ENCODE measurements at places on chromosomes 1 and 21. TPM values are rescaled to one million over a fixed set of nuclear protein-coding genes. Genes with fewer than 3 reads are reported as not detected.

OR2L5 gene
- total RNA-seq: not detected

MPL gene
- not detected for total RNA-seq

GNAT2 gene
- total RNA-seq: not detected

TMEM61 gene
- 0.39 TPM for total RNA-seq

HSPG2 gene
- total RNA-seq: 51.2 TPM

DMRTA2 gene
- not detected for total RNA-seq

PADI2 gene
- 0.20 TPM for total RNA-seq

DNA sequence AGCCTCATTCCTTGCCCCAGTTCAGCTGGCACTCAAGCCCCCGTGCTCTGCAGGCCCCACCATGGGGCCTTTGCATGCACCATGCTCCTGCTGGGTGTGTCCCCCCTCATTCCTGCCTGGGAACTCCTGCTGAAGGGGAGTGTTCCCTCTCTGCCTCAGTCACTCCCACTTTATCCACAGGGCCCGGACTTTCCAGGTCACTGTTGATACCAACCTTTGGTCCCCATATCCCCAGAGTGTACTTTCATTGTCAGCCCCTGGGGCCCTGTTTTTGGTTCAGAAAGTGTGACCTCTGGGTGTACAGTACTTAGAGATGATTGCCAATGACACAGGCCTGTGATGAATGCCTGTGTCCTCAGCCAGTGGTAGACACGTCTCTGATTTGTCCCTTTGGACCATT, 2.9 kb downstream of the TTC22 start:
- H3K27ac ChIP-seq: no peak overlapping the region
- H3K4me1 ChIP-seq: peaks cover 40% of the 10 kb centered on the region
- DNase-seq: no peak
- H3K36me3 ChIP-seq: no peaks in the 10 kb centered on the region

GRCh38 chr1:64895500-64895899, 70.8 kb downstream of the JAK1 start:
- DNase-seq: no peak
- no peaks in the 10 kb centered on the region for H3K36me3 ChIP-seq
- no peak overlapping the region for H3K4me3 ChIP-seq
- H3K27me3 ChIP-seq: no peaks in the 10 kb centered on the region

DNA sequence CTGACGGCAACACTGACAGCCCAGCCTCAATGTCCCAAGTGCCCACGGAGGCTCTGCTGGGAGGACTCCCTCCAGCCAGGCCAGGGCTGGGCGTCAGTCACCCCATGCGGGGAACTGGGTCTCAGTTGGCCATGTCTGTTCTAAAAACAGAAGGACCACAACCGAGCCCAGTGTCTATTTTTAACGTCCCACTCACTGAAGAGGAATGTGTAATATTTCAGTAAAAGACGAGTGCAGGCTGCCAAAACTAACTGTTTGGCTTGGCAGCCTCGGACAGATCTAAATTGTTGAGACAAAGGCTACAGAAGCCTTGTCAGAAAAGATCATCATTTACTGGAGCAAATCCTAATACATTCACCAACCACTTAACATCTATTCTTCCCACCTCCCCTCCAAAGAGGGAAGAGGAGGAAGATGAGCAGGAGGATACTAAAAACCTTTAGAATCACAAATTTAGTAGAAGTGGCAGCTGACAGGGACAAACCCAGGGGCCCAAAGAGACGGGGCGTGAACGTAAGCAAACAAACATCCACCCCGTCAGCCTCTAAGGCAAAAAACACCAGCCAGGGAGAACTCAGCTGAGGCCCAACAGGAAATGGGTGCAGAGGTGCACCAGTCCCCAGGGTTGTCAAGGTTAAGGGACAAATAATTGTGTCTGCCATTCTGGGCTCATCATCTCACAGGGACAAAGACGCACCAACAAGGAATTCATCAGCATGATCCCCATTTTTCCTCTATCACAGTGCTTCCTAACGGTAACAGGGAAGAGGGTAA, 18.7 kb downstream of the C1orf198 start:
- no peaks in the 10 kb centered on the region for H3K27me3 ChIP-seq
- H3K4me3 ChIP-seq: peak overlapping the region; percentile 51
- H3K27ac ChIP-seq: peak overlapping the region; percentile 61
- H3K4me1 ChIP-seq: peaks cover 19% of the 10 kb centered on the region
- H3K36me3 ChIP-seq: no peaks in the 10 kb centered on the region

DNA sequence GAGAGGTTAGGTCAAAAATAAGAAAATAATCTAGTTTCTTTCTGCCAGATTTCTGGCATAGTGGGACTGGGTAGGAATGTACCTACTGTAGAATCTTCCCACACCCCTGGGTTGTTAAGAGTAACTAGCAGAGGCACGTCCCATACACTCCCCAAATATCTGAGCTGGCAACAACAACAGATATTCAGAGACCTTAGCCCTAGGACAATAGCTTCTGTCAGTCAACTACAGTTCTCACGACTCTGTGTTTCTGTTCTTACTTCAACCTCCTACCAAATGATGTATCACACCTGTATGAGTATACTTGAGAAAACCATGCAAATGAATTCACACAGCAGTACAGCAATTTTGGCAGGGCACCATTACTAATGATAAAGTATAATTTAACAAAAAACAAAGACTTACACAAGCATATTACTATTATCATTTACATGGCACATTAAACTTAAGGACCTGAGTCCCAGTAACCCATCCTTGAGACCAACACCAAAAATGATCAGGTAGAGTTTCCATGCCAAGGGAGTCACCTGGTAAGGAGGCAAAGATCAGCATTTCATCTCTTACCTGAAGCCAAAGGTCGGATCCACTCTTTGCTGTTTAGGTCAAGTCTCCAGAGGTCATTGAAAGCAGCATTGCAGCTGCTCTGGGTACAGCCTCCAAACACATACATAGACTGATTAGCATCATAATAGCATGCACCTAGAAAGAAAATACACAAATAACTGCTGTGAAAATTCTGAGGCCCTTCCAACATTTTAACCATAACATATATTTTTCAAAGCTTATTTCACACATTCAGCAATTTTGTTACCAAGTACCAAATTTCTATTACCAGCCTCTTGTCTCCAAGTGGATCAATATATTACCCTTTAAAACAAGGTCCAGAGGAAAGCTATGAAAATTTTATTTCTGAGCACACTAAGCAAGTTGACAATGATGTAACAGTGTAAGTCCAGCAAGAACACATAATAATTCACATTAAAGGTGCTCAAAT, 57.5 kb upstream of the CPLANE2 start:
- H3K27me3 ChIP-seq: no peaks in the 10 kb centered on the region
- H3K4me1 ChIP-seq: no peaks in the 10 kb centered on the region
- H3K27ac ChIP-seq: no peak overlapping the region
- H3K4me3 ChIP-seq: no peak overlapping the region

GRCh38 chr1:17683598-17683997, 71.5 kb upstream of the ACTL8 start:
- H3K36me3 ChIP-seq: no peaks in the 10 kb centered on the region
- H3K27me3 ChIP-seq: no peaks in the 10 kb centered on the region
- H3K4me1 ChIP-seq: no peaks in the 10 kb centered on the region
- DNase-seq: no peak
- H3K4me3 ChIP-seq: no peak overlapping the region

DNA sequence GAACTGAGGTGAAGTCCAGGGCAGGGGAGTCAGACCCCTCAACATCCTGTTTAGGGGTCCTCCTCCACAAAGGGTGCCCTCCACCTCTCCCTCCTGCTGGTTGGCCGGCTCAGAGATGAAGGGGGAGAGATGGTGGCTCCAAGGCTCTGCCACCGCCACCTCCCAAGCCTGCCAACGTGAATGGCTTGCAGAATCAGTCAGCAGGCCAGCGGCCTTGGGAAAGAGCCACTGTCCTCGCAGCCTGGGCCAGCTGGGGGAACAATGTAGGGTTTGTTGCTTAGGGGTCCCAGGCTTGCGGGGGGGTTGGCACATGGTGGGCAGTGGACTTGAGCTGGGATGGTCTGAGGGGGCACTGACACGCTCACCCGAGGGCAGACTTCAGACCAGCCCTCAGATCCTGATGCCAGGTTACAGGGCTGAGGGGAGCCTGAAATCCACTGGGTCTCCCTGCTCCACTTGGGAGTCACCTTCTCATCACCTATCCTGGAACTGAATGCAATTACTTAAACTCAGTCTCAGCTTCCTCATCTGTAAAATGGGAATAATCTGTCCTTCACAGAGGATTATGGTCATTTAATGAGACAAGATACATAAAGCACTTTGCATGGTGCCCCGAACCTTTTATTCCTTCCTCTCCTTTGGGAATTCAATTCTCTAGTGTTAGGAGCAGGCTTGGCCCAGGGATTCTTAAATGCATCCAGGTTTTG, 8.3 kb downstream of the GPR37L1 start:
- H3K4me3 ChIP-seq: no peak overlapping the region
- no peak overlapping the region for H3K27ac ChIP-seq
- peaks cover 12% of the 10 kb centered on the region for H3K4me1 ChIP-seq
- DNase-seq: no peak

GRCh38 chr1:55049914-55050278, 10.5 kb downstream of the PCSK9 start:
- no peaks in the 10 kb centered on the region for H3K27me3 ChIP-seq
- H3K4me3 ChIP-seq: no peak overlapping the region
- no peaks in the 10 kb centered on the region for H3K4me1 ChIP-seq
- H3K27ac ChIP-seq: no peak overlapping the region
- no peak for DNase-seq
- H3K36me3 ChIP-seq: no peaks in the 10 kb centered on the region

DNA sequence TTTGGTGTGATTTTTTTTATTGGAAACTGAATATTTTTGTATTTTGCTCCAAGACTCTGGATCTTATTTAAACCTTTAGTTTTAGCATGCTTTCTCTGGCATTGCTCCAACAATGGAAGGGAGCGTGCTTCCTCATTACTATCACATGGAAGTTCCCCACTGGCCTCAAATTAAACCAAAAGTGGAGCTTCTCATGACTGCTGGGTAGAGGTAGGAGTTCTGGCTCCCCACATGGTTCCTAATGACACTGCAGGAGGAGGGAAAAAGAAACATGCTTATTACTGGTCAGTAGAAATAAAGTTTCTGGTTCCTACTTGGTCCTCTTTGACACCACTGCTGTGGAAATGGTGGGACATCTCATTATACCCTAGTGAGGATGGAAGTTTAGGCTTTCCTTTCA, 310.5 kb downstream of the PTGER3 start:
- no peak for DNase-seq
- no peak overlapping the region for H3K4me3 ChIP-seq
- no peaks in the 10 kb centered on the region for H3K4me1 ChIP-seq
- no peaks in the 10 kb centered on the region for H3K27me3 ChIP-seq
- H3K27ac ChIP-seq: no peak overlapping the region
